NCI-H1092 treated with DMSO at 0.1 percent for 48 hours (cell line): ENCODE measurements at places on chromosomes 3 and 15.

- no peak for DNase-seq
Observed at GRCh38 chr15:57586661-57587424, 4.9 kb upstream of the MYZAP start.

- DNase-seq = peak; percentile 69
Observed at GRCh38 chr3:11770477-11771391, 76.0 kb downstream of the TAMM41 start.

- DNase-seq = no peak
Observed at GRCh38 chr15:48266024-48266689, 60.1 kb downstream of the SLC12A1 start.

DNA sequence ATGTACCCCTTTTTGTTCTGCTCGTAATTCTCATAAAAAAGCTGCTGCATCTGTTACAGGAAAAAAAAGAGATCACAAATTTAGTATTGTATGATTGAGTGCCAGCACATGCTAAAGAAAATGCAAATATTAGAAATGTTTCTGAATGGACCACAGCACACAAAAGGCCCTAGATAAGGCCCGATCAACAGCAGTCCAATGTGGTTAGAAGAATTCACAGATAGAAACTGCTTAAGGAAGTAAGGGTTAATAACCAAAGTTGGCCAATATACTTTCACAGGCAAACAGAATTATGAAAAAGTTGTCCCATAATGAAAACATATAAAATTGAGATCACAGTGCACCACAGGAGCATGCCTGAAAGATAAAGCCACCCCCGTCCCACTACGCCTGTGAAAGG is 72.9 kb downstream of the CHSY1 start:
- no peak for DNase-seq

- peak; percentile 21 for DNase-seq
Observed at GRCh38 chr3:11774296-11774877, 72.3 kb downstream of the TAMM41 start.

- DNase-seq = no peak
Observed at GRCh38 chr15:53534105-53534839, 225.2 kb downstream of the WDR72 start.

GRCh38 chr3:118740722-118741290 is 293.8 kb downstream of the IGSF11 start:
- DNase-seq = no peak

- DNase-seq = peak; percentile 60
Observed at GRCh38 chr3:124149771-124150170, 157.8 kb upstream of the ROPN1 start.

DNA sequence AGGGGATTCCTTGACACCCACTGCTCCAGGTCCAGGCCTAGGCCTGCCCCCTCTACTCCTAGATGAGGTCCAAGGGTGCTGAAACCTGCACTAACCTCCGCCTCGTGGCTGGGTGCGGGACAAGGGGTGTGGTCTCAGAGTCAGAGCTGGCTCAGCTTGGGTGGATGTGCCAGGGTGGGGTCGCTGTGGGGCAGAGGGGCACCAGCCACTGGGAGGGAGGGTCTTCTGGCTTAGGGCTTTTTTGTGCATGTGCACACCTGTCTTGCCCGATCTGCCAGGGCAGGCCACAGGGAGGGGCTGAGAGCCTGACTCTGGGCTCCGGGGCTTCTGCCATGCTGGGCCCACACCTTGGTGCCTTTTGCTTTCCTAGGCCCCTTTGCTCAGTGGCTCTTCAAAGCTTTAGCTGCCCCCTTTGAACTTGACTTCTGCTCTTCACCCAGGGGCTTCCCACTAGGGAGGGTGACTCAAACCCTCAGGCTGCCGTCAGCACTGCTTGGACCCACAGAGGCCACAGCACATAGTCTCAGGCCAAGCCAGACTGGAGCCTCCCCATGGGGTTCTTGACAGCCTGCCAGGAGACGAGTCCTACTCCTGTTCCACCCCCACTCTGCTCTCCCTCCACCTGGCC is 73.0 kb downstream of the KLF13 start:
- DNase-seq = no peak

- no peak for DNase-seq
Observed at GRCh38 chr3:67421912-67422311, 232.5 kb downstream of the SUCLG2 start.

DNA sequence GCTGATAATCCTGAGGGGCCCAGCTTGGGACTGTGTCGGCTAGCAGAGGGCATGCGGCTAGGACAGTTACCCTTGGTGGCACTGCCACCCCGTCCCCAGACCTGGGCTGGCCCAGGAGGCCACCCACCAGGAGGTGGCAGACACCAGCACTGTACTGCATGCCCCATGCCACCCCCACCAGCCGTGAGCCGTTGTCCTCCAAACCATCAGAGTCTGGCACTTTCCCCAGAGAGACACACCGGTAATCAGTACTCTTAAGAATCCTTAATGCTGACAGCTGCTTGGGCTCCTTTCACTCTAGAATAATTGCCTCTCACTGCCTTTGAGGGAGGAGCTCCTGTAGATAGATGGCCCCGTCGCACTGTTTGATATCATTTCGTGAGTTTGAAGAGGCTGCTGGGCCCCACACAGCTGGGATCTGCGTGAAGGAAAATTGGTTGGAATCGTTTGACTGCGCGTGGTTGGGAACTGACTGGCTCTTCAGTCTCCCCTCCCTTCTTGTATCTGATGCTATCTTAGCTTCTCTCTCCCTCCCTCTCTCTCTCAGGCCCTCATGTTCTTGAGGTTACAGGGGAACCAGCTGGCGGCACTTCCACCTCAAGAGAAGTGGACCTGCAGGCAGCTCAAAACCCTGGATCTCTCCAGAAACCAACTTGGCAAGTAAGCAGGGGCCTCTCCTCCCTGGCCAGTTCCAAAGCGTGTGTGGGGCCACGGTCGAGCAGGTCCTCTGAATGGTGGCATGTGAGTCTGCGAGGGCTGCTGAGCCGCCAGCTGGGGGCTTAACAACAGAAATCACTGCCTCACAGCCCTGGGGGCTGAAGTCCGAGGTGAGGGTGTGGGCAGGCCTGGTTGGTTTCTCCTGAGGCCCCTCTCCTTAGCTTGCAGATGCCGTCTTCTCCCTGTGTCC is 94.9 kb downstream of the LRRK1 start:
- DNase-seq = peak; percentile 71

- no peak for DNase-seq
Observed at GRCh38 chr3:62277986-62278385, 95.4 kb downstream of the FEZF2 start.

- DNase-seq = no peak
Observed at GRCh38 chr3:31661286-31661685, 128.6 kb downstream of the STT3B start.

DNA sequence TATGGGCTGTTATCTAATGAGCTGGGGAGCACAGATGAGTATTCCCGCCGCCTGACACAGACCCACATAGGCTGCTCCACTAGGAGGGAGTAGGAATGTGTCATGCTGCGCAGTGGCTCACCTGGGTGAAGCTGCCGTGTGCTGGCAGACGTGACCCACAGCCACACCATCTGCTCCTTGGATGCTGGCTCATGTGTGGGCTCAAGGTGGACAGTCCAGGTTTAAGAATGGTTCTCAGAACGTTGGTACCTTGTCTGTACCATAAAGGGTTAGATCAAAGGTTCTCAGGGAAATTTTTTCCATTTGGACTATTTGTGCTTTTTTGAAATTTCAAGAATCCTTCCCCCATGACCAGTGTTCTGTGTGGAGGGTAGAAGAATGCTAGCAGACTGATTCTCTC is 338.9 kb upstream of the TRIM42 start:
- DNase-seq = no peak

- no peak for DNase-seq
Observed at GRCh38 chr3:44280631-44281030, 38.9 kb downstream of the TOPAZ1 start.

DNA sequence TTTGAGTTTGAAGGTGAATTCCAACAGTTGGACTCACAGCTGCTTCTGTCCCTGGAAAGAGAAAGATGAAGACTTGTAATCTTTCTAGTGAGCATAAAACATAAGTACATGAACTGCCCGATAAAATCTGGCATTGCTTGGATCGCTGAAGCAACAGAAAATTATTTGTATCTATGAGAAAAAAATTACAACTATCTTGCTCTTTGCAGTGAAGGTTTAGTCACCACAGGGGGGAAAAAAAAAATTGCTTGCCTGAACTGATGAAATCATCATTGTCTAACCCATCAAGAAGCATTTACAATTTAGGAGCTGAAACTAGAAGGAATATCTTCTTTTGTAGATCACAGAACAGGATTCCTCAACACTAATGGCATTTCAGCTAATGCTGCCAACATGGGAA is 20.0 kb downstream of the TMEM207 start:
- no peak for DNase-seq

DNA sequence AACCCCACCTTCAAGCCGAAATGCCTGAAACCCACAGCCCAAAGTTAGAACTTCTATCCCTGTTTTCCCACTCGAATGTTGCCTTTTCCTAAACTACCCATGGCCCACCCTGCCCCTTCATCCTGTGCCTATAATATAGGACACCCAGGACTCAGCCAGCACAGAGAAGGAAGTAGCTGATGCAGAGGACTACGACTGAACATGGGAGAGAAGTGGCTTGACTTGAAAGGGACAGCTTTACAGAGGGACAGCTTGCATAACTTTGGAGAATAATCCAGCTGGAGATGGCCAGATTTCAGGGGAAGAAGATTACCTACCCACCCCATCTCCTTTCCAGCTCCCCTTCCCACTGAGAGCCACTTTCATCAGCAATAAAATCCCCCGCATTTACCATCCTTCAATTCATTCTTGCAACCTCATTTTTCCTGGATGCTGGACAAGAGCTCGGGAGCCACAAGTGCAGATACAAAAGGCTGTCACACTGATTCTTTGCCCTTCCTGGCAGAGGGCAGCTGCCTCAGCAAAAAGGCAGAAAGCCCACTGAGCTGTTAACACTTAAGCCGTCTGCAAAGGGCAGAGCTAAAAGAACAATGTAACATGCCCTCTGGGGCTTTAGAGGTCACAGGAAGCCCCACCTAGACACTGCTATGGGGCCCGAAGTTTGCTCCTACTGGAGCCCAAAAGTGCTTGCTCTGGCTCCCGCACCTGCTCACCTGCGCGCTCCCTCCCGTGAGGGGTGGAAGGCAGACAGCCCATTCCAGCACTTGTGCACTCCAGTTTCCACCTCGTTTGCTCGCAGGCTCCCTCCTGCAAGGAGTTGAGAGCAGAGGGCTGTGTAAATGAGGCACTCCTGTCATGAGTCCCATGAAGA is 224.0 kb downstream of the TBC1D5 start:
- no peak for DNase-seq

DNA sequence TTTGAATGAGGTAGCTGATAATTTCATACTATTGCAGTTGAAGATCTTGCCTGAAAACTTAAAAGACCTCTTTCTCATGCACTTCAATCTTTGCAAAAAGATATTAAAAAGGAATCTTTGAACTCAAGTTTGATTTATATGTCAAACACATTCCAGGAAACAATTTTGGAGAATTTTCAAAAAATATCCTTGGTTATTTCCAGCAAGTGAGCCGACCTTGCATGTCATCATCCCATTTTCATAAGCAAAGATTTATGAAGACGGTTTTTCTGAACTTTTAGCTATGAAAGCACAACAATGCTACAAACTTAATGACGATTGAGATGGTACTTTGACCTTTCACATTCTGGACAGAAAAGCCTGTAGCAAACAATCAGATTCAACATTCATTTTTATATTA is 95.6 kb downstream of the RFX7 start:
- DNase-seq = no peak

DNA sequence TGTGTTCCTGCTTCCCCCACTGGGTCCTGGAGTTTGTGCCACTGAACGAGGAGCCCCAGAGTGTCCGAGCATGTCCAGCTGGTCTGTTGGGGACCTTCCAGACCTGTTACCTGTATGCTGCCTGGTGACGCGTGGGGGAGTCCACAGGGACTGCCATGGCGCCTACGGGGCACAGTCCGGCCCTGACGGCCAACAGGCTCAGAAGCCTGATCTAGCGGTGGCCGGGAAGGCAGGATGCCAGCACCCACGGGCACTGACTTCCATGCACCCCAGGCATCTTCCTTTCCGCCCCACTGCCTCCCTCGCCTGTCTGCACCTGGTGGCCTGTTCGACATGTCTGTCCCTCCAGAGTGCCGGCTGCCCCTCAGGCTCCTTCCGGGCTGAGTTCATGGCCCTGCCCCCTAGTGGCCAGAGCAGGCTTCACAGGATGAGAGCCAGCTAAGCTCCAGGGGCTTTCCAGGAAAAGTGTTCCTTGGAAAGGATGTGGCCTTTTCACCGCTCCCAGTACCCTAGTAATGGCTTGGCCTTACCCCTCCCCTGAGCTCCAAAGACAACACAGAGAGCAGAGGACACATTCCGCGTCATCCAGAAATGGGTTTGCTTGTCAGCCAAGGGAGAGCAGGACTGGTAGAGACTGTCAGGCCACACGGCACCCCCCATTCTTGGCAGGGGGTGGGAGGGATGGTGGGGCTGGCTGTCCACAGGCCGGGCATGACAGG is 35.7 kb downstream of the NGRN start:
- peak; percentile 0 for DNase-seq

DNA sequence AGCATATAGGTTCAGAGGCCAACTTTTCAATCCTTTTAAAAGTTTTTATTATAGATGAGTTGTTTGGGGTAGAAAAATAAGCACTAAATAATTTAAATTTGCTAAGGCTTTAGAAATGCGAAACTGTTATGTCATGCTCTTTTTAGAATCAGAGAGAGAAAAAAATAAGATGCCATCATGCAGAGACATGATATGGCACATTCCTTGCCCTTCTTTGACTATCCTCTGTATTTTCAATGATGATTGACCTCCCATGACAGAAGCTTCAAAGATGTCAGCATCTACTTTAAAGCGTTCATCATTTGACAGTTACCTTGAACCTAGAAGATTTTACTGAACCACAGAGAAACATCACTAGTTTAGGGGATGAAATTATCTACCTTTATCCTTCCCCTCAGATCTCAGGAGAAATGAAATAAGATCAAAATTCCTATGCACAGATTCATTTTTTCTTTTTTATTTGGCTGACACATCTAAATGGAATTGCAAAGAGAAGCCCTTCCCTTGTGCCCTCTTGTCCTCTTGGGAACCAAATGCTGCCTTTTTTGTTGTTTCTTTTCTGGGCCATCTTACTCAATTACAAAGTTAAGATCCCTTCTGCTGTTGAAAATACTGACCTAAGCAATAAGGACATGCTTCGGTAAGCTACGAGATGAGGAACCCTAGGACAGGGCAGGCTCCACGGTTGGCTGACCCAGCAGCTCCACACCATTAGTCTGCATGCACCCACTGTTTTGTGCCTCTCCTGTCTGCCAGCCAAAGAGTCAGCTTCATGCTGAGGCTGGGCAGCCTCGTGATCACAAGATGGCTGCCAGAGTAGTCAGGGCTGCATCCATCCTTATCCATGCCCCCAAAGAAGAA is 289.7 kb upstream of the TPM1 start:
- DNase-seq = no peak

- no peak for DNase-seq
Observed at GRCh38 chr3:141938011-141938500, 61.6 kb downstream of the ATP1B3 start.

DNA sequence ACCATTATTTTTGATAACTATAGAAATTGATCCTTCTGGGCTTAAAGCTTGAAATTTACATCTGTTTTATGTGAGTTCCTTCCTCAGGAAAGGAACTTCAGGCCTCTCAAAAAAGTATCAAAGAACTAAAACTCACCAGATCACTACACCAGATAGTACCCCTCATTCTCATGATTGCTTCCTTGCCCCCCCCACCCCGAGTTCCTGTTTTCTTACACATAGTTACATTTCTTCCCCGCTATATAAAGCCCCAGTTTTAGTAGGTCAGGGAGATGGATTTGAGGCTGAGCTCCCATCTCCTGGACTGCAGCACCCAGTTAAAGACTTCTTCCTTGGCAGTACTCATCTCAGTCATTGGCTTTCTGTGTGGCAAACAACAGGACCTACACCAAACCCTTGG is 80.3 kb upstream of the HRH1 start:
- DNase-seq = no peak

GRCh38 chr15:56532721-56533460 is 68.0 kb upstream of the MNS1 start:
- peak; percentile 3 for DNase-seq
